Panc1 (cell line): ENCODE measurements at places on chromosomes 6 and 20.

DNA sequence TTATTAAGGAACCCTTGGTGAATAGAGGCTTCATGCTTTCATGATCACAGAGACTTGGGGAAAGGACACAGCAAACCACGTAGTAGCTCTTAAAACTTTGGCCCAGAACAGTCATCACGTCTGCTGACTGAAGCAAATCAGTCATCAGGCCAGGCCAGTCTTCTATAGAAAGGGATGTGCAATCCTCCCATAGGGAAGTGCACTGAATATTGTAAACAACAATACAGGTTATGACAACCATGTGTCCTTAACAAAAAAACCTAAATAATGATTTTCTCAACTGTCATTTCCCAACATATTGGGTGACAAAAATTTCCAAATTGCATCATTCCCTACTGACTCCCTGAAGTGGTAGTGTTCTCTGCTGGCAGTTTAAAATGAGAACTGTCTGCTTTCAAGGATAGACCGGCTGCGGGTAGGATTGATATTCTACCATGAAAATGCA is 388.2 kb upstream of the CITED2 start:
- peak overlapping the region; percentile 86 for H3K27ac ChIP-seq
- no peak for DNase-seq
- peaks cover 43% of the 10 kb centered on the region for H3K4me1 ChIP-seq
- H3K4me3 ChIP-seq, result no peak overlapping the region

DNA sequence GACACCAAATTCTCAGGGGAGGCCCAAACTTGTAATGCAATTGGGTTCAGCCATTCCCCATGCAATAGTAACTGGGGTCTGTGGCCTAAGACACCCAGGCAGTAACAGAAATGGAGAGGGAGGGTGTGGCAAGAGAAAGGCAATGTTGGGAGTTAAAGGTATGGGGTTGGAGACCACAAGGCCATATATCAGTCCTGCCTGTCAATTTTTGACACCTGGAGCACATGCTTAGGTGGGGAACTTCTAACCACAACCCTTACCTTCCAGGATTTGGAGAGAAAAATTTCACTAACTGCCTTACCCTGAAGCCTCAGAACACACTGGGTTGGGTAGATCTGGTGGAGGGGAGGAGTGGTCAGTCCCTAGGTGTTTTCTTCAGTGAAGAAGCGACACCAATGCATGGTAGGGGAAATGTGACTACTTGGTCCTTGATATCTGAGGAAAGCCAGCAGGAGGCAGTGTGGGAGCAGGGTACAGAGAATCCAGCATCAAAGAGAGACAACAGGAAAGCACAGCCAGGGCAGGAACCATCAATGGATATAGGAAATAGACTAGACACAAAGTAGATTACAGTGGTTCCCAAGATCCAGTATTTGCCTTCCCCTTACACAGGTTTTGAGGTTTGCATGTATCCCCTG is 6.8 kb upstream of the USP49 start:
- no peak overlapping the region for H3K27ac ChIP-seq
- no peaks in the 10 kb centered on the region for H3K36me3 ChIP-seq
- no peak overlapping the region for H3K4me3 ChIP-seq
- no peak for DNase-seq

DNA sequence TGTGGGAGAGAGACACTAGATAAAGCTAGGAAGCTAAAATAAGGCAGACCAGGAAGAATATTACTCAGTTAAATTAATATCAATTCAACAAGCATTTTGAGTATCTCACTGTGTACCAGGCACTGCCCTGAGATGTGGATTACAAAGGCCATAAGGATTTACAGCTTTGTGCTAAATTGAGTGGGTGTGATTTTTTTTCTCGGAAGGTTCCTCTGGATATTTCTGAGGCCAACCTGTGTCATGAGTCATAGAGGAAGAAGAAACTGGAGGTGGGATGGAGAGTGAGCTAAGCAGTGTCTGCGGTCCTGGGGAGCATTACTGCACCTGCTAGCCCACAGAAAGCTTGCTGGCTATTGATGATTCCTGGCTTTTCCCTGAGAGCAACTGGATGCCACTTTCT is 135.2 kb downstream of the RFPL4B start:
- no peak for DNase-seq
- H3K4me3 ChIP-seq, result no peak overlapping the region
- no peak overlapping the region for H3K27ac ChIP-seq
- no peaks in the 10 kb centered on the region for H3K36me3 ChIP-seq

DNA sequence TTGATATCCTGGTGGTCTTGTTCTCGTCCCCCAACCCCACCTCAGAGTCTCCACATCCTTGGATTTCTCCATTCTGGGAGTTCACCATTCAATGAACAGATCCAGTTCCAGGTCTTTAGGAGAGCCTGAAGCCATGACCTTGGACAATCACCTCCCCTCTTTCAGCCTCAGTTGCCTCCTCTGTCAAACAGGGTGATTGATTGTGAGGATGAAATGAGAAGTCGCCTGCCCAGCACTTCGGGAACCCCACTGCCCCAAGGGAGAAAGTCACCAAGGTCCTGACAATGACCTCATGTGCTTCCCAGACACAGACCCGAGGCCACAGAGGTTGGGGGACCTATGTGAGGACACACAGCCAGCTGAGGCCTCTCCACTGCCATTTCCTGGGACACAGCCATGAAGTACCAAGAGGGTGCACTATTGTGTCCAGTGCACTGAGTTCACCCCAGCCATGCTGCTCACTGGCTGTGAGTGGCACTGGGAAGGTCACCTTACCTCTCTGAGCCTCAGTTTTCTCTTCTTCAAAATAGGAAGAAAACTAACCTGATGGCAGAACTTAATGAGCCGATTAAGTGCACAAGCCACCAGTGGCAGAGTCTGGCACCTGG is 61.7 kb downstream of the SNAI1 start:
- peaks cover 4% of the 10 kb centered on the region for H3K4me1 ChIP-seq
- no peak for DNase-seq
- H3K27me3 ChIP-seq, result no peaks in the 10 kb centered on the region
- no peak overlapping the region for H3K27ac ChIP-seq
- H3K4me3 ChIP-seq, result no peak overlapping the region

GRCh38 chr6:70363741-70364493 is 49.4 kb upstream of the FAM135A start:
- no peaks in the 10 kb centered on the region for H3K36me3 ChIP-seq
- H3K27me3 ChIP-seq, result peaks cover 19% of the 10 kb centered on the region; the same call in 1 of the 2 replicates
- no peak for DNase-seq
- H3K4me1 ChIP-seq, result no peaks in the 10 kb centered on the region
- H3K27ac ChIP-seq, result no peak overlapping the region
- H3K4me3 ChIP-seq, result no peak overlapping the region

GRCh38 chr6:121609281-121609680 is 173.8 kb downstream of the GJA1 start:
- H3K4me3 ChIP-seq, result no peak overlapping the region
- no peak overlapping the region for H3K27ac ChIP-seq
- no peaks in the 10 kb centered on the region for H3K27me3 ChIP-seq
- H3K36me3 ChIP-seq, result no peaks in the 10 kb centered on the region
- no peak for DNase-seq

- H3K27me3 ChIP-seq, result no peaks in the 10 kb centered on the region
- H3K36me3 ChIP-seq, result no peaks in the 10 kb centered on the region
- DNase-seq, result no peak
- peaks cover 17% of the 10 kb centered on the region for H3K4me1 ChIP-seq
- H3K27ac ChIP-seq, result peak overlapping the region; percentile 84
These were observed 16.6 kb upstream of the TRIM27 start for GRCh38 chr6:28940294-28940857.

- no peak within 1 kb of the TSS for H3K4me3 ChIP-seq
- H3K36me3 ChIP-seq, result no peaks in the 10 kb centered on the region
- no peak within 1 kb of the TSS; the same call in 1 of the 2 replicates for H3K27ac ChIP-seq
- DNase-seq, result no peak
These were observed at the start of gene ADGRF1 for GRCh38 chr6:47042275-47042791. Gene ADGRF1 (minus strand): TSS chr6:47042332. CDS start chr6:47029061, 13,271 bp downstream.

DNA sequence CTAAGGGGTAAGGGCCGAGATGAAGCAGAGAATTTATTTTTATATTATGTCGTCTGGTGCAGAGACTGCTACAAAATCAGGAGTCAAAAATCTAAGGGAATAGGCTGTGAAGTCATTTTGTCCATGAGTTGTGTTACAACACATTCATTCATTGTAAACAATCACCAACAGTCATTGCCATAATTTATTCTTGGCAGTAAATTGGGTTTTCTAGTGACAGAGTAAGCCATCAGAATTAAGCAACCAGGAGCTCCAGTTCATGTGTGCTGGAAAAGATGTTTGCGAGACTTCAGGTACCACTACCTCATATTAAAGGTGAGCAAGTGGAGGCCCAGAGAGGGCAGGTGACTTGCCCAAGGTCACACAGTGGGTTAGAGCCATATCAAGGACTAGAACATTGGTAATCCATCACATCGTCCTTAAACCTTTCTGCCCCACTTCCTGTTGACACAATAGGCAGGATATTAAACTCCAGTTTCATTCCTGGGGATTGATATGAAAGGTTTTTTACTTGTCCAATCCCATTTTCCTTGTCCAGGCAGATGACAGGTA is 46.0 kb downstream of the E2F3 start:
- H3K36me3 ChIP-seq, result no peaks in the 10 kb centered on the region
- no peak for DNase-seq
- H3K4me1 ChIP-seq, result 0 out of 2 replicates have a peak, but pooled peaks cover 4% of the 10 kb centered on the region
- no peaks in the 10 kb centered on the region for H3K27me3 ChIP-seq
- H3K27ac ChIP-seq, result no peak overlapping the region
- H3K4me3 ChIP-seq, result no peak overlapping the region

DNA sequence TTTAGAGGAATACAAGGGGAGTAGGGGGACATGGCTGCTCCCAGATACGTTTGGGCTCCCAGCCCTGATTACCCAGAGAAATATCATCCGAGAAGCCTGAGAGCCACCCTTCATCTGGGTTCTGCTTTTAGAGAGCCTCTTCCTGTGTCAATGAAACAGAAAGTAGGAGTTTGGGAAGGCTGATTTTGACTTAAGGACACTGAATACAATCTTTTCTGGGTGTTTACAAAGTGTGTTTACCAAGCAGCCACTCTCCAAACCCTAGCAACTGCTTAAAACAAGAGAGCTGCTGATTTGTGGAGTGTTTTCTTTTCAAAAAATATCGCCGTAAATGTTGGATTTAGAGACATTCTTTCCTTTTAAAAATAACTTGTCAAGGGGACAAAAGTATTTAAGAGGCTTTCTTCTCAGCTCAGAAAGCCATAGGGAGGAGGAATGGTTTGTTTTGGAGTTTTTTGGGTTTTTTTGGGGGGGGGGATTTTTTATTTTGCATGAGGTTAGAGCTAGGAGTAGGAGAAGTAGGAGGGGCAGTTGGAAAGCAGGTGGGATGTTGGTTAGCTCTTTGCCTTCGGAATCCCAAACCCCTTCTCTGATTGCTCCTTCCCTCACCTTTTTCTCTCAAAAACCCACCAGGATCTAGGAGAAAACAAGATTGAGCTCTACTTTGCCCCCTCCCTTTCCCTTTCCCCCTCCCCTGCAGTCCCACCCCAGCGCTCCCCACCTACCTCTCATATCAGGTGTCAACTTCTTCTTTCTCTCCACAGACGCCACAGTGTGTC is 12.4 kb downstream of the MAFB start:
- H3K4me3 ChIP-seq, result no peak overlapping the region
- H3K4me1 ChIP-seq, result no peaks in the 10 kb centered on the region
- no peak overlapping the region for H3K27ac ChIP-seq
- peaks cover 12% of the 10 kb centered on the region for H3K27me3 ChIP-seq
